DMS79 (cell line): ENCODE measurements at places on chromosomes 1 and 21.

DNA sequence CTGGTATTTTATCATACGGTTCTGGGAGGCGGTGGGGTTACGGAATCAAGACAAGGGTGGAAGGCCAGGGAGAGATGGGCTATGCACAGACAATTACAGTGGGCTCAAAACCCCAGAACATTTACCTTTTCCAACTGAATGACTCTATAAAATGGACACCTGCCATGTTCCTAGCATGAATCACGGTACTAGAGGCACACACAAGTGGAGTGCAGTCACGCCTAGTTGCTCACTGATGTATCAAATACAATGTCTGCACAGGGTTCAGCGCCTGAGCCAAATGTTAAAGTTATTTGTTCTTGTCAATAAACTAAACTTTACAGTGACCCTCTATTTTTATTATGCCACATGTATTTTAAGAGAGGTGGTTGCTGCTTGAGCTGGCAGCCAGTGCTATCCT lies 121.4 kb downstream of the ATG4C start:
- DNase-seq: peak; percentile 87

DNA sequence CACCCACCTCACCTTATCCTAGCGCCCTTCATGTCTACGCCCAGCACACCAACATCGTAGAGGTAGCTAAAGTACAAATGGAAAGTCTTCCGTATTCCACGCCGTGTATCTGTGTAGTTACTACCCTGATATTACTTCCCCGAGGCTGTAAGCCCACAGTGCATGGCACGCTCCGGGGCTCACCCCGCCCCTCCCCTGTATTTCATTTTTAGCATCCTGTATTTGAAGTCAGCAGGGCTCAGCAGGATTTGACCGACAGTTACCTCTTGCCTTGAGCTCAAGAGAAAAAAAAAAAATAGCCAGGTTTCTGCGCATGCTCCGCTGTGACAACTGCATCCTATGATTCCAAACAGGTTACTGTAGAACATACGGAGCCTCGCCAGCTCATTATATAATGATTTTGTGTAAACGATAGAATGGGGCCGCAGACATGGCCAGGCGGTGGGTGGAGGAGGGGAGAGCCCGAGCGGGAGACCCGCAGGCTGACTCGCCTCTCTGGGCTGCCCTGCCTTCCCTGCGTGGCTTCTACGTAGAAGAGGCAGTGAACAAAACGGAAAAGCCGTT lies 1.3 kb downstream of the ABCG1 start:
- DNase-seq: peak; percentile 76

GRCh38 chr21:41597227-41597626 lies 89.3 kb upstream of the TMPRSS2 start:
- no peak for DNase-seq

GRCh38 chr21:45866551-45866950 lies 115.0 kb upstream of the COL6A1 start:
- DNase-seq: no peak

- DNase-seq: no peak
These were observed 19.1 kb upstream of the NTMT2 start for GRCh38 chr1:170126696-170127095.

- no peak for DNase-seq
These were observed 13.0 kb upstream of the ACBD6 start for GRCh38 chr1:180515364-180515763.
